ENCODE measurements at places on chromosomes 16 and 17.

- DNase-seq, result peak; percentile 13
Observed at GRCh38 chr16:54503011-54503855, 216.6 kb upstream of the IRX3 start.

DNA sequence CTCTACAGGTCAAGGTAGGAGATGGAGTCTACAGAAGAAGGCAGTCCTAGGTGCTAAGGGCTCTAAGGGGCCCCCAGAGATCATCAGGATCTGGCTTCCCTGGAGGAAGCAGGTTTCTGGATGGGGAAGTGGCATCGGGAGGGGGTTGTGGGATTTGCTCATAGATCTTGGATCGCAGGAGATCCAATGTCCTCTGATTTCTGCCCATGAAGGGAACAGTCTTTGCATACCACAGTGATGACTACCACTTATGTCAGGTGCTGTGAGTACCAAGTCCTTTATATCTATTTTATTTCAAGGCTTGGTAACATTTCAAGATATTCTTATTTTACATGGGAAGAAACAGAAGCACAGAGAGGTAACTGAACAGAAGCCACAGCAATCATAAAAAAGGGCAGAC, 164.0 kb downstream of the RGS9 start:
- peak; percentile 26 for DNase-seq

DNA sequence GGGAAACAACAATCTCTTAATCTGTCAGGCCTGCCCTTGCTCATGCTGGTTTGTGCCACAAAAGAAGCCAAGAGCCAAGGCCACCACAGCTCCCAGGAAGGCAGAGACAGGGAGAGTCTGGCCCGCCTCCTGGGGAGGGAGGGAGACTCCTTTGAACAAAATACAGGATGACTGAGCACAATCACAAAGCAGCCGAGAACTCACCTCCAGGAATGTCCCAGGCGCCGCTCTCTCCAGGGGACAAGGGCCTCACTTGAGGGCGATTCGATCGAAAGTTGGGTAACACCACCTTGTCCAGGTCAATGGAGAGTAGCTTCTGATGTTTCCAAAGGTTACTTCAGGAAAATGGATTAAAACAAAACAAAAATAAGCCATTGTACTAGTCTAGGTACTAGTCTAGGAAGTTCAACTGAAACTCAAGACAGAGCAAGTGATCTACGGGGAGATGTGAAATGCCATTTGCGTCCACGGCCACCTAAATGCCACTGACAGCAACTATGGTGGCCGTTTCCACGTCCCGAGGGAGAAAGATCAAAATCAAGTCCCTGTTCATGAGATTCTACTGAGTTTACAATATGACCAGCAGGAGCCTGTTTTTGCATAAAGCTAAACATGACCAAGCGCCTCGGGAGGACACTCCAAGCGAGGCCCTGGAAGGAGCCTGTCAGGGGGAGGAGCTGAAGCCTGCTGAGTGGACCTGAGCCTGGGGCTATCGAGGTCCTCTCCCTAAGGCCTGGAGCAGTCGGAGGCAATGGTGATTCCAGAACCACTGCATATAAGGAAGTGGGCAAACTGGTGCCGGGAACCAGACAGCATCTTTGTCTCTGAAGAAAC, 13.4 kb upstream of the SLC38A8 start:
- DNase-seq, result peak; percentile 76

DNA sequence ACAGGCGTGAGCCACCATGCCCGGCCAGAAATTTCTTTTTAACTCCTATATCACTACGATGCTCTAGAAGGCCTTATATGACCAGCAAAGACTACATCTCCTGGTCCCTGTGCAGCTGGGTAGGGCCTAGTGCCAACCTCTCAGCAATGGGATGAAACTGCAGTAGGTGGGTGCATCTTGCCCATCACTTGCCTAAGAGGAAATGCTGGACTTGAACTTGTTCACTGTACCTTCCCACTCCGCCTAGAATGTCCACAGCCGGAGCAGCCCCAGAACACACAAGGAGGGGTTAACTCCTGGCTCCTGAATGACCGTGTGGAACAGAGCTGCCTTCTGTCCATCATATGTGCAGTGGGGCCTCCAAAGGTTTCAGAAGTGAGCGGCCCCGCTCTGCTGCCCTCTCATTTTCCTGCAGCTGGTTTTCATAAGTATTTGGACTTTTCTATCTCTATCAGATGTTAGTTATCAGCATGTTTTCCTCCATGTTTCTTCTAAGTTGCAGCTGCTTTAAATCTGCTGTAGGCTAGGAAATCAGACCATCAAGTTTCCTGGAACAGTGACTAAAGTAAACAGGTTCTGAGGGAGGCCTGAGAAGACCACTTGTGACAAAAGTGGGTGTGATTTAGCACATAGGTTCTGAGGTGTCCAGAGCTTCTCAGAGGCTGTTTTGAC, 52.5 kb downstream of the WSB1 start:
- DNase-seq, result no peak

DNA sequence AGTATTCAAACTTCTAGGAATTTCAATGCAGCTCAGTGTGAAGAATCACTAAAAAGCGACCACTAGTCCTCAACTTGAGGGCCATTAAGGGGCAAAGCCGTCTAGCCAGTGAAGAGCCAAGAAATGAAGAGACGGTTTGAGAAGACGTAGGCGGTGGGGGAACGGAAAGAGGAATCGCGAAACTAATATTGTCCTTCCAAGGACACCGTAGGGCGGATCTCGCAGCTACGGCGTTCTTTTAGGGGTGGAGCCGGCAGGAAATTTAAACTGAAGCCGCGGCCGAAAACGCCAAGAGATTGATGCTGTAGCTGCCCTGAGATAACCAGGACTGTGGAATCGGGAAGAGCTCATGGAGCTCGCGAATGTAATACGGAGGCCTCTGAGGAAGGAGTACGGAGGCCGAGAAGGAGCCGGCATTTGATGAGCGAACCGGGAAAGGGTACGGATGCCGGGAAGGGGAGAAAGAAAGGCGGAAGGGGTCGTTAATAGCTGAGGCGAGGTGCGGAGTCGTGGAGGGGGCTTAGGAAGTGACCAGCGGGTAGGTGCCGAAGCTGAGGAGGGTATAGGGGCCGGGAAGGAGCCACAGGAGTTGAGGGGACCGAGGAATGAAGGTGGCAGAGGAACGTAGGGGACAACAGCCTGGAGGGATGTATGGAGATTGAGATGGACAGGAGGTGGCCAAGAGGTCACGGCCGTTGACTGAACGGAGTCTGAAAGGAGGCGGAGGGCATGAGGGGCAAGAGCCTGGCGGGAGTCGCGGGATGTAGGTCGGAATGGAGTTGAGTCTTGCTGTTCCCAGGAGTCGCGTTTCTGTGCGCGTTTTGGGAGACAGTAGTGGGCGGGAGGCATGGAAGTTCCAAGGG, at the start of gene DBF4B:
TSS of gene DBF4B (plus strand) at position 265 of the 863 bp plus-strand sequence. CDS start at position 421, 156 bp downstream.
- peak; percentile 95 for DNase-seq

DNA sequence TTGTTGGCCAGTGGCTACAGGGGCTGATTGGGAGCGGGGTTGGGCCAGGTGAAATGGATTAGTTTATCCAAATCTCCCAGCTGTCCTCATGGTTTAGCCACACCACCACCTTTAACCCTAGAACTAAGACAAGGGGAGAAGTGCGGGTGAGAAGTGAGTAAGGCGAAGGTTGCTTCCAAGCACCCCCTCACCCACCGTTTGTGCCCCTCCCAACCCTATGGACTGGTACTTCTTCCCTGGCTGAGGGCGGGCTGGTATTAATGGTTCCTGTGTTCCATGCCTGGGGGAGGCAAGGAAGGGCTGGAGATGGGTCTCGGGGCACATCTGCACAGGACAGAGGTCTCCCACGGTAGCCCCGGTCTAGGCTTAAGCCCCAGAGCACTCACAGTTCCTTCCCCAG, 25.1 kb downstream of the NT5M start:
- no peak for DNase-seq

GRCh38 chr17:7443499-7444485, 1.1 kb upstream of the CHRNB1 start:
- no peak for DNase-seq

GRCh38 chr16:88968589-88969280, 8.3 kb downstream of the CBFA2T3 start:
- no peak for DNase-seq
